Dermis lymphatic vessel endothelial cell (primary cell): ENCODE measurements at places on chromosomes 11 and 22. TPM values are rescaled to one million over a fixed set of nuclear protein-coding genes. Genes with fewer than 3 reads are reported as not detected.

Gene SLC1A2
- total RNA-seq: not detected in 2 replicates

Gene APOBEC3H
- total RNA-seq: not detected in 2 replicates

Gene CLDN5
- 465 and 759 TPM in 2 replicates for total RNA-seq

Gene SEC14L6
- total RNA-seq: under 0.01 TPM in 1 of 2 replicates, not detected in the other

Gene RIN1
- total RNA-seq: 4.3 and 5.6 TPM in 2 replicates

Gene KRTAP5-1
- total RNA-seq: not detected in 2 replicates

Gene HBE1
- total RNA-seq: not detected in 2 replicates

Gene APOC3
- total RNA-seq: not detected in 2 replicates

Gene ADAMTS15
- 4.7 and 15.7 TPM in 2 replicates for total RNA-seq

Gene PKDREJ
- total RNA-seq: under 0.01 TPM in 1 of 2 replicates, not detected in the other

Gene ZNF280B
- total RNA-seq: 0.43 and 0.54 TPM in 2 replicates

Gene SHISAL1
- under 0.01 TPM in 2 replicates for total RNA-seq

Gene DNHD1
- total RNA-seq: 1.4 and 2.8 TPM in 2 replicates

Gene AP2A2
- 24.7 and 37.1 TPM in 2 replicates for total RNA-seq

Gene SUSD2
- 0.43 and 0.54 TPM in 2 replicates for total RNA-seq

Gene HMGXB4
- 9.1 and 12.5 TPM in 2 replicates for total RNA-seq

Gene ZP1
- total RNA-seq: not detected in 2 replicates

Gene TP53AIP1
- total RNA-seq: not detected in 2 replicates

Gene STK33
- total RNA-seq: 0.76 and 1.4 TPM in 2 replicates

Gene LDLRAD3
- total RNA-seq: 6.0 and 6.1 TPM in 2 replicates

Gene CEND1
- 0.09 TPM in 1 of 2 replicates, not detected in the other for total RNA-seq

Gene TMEM45B
- 1.5 and 2.4 TPM in 2 replicates for total RNA-seq

Gene PTPN5
- total RNA-seq: not detected in 2 replicates

Gene KDM4E
- not detected in 2 replicates for total RNA-seq

Gene OR9Q2
- not detected in 2 replicates for total RNA-seq

Gene ADM
- 86.0 and 354 TPM in 2 replicates for total RNA-seq

Gene UPK2
- total RNA-seq: not detected in 2 replicates

Gene MMP1
- total RNA-seq: 0.52 and 48.7 TPM in 2 replicates

Gene SCGB1C1
- not detected in 2 replicates for total RNA-seq

Gene NRGN
- 0.11 and 0.17 TPM in 2 replicates for total RNA-seq

Gene HEPHL1
- not detected in 2 replicates for total RNA-seq

Gene MIOX
- not detected in 2 replicates for total RNA-seq

Gene SMIM35
- not detected in 2 replicates for total RNA-seq

Gene SSH3
- total RNA-seq: 7.8 and 10.2 TPM in 2 replicates

Gene GRM5
- 0.09 and 0.11 TPM in 2 replicates for total RNA-seq

Gene PRODH
- total RNA-seq: 0.34 TPM in 1 of 2 replicates, not detected in the other

Gene SMC1B
- total RNA-seq: not detected in 2 replicates

Gene CFAP300
- total RNA-seq: 0.11 TPM in 1 of 2 replicates, not detected in the other

Gene FAM180B
- total RNA-seq: not detected in 2 replicates

Gene FADD
- 41.7 and 43.2 TPM in 2 replicates for total RNA-seq

Gene GNG3
- total RNA-seq: not detected in 2 replicates

Gene ZFP91
- 39.3 and 39.7 TPM in 2 replicates for total RNA-seq
